Stimulated activated CD4-positive, alpha-beta T cell treated with anti-CD3 and anti-CD28 coated beads, Interleukin-12 subunit alpha, Interleukin-12 subunit beta, amount 100 ng/mL, for 24 hours (primary cell): ENCODE measurements at places on chromosomes 1 and 21.
A peak's percentile ranks its signal among the peaks of the same experiment; 100 is the strongest.

GRCh38 chr1:37884145-37884544 is 24.8 kb upstream of the MTF1 start:
- DNase-seq = no peak

DNA sequence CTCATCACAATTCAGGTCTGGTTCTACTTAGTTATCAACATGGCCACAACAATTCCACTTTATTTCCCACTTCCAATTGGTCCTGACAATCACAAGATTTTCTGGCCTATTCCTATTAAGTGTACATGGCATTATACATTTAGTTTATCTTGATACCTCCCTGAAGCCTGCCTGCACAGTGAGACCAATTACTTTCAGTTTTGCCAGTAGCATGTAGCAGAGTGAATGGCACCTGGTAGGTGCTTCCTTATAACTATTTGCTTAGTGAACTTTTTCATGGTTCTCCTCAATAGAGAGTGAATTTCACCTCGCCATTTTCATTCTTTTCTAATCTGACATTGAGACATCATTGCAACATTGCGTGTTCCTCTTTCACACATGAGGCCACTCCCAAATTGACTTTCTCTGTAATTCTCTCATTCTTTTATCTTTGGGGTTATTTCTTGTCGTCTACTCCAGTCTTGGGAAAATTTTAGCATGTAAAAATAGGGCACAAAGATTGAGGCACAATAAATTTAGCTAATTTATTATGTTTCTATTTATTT is 124.3 kb downstream of the DISC1 start:
- DNase-seq = no peak

GRCh38 chr1:15453734-15454133 is 2.8 kb upstream of the CELA2A start:
- DNase-seq = no peak

GRCh38 chr1:29825941-29826415 is 589.7 kb downstream of the PTPRU start:
- DNase-seq = no peak

DNA sequence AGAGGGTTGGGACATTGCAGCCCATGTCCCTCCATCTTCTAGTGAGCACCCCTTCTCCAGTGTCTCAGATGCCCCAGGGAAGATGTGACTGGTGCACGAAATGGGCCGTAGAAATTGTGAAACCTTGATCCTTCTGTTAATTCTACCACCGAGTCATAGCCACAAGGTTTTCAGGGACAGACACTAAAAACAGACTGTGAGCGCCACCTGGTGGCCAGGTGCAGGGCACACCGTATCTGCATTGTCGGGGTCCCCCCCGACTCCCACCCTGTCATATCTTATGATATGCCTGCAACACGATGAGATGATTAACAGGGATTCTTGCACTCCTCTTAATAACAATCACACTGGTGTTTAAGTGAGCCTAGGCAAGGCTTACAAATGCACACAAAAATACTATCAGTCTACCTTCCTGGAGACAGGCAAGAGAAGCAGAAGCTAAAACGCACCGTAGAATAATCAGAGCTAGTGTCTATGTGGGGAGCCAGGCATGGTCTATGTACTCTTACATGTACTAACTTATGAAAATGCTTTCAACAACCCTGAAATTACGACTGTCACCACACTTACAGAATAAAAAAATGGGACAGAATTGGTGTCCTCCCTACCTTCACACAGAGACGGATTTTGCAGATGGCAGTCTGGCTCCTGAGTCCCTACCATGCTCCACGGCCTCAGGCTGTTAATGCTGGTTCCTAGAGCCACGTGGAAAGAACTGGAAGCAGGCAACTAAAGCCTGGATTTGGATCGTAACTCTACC is 57.9 kb downstream of the FHAD1 start:
- peak; percentile 63 for DNase-seq

DNA sequence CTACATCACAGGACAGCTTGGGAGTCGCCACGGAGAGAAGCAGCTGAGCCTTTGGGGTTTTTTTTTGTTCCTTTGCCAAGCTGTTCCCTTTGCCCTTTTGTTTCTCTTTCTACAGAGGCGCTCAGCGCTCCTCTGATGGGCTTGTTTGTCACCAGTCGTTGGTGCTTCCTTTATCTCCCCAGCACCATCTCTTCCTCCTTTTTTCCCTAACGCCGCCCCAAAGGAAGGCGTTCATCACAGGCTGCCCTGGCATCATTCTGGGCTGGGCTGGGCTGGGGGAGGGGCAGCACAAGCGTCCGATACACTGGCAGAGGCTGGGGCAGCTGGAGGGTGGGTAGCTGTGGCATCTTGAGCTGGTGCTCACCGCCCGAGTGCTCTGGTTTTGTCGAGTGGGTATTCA is 10.5 kb downstream of the IGSF21 start:
- no peak for DNase-seq

DNA sequence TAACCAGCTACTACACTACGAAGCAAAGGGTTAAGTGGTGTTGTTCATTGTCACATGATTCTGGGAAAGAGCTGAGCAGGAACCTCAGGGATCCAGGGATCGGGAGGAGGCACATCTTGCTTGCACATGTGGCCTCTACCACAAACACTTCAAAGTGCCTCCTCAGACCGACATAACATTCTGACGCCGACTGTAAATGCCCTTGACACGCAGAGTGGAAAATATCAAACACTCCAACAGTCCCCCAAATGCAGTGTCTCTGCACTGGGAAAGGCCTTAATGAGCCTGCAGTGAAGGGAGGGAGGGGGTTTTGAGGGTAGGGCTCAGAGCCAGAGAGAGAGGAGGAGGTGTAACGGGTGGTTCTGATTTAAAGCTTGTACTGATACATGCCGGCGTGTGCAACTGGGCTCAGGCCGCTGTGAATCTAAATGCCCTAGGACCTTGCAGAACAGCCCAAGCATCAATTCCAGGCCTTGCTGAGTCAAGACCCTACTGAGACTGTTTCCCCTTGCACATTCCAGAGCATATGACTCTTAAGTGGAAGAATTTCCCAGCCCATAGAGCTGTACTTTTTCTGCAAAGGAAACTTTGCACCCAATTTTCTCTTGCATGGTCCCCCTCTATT is 163.7 kb downstream of the NTMT2 start:
- DNase-seq = no peak

- no peak for DNase-seq
Observed at GRCh38 chr1:24600551-24600950, 42.6 kb upstream of the SRRM1 start.

DNA sequence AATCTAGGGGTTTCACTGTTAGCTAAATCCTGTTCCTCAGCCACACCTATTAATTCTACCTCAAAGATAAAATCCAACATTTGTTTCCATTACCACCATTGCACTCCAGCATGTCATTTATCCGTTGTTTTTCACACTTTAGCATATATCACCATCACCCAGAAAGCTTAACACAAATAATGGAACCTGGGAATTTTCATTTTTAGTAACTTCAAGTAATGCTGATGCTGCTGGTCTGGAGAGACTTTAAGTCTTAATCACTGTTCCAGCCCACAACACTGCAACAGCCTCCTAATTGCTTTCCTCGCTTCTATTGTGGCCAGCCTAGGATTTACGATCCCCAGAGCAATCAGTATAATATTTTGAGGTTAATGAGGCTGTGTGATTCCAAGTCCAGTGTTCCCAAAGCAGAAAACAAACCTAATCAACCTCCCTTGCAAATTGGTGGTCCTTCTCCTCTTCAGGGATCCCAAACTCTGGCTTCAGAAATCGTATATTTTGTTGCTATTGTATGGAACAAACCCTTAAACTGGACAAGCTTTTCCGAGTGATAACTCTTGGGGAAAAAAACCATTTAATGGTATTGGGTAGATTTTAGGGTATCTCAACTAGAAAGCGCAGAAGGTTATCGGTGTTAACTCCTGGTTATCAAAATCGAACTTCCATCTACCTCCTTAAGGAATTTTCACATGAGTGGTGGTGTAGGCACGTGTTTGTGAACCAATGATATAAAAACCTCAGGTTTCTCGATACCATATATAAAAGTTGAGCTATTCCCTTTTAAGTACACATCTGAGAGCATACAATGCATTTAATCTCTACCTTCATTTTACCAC is 50.0 kb upstream of the BOLA1 start:
- no peak for DNase-seq

GRCh38 chr1:184329962-184330868 is 56.6 kb upstream of the C1orf21 start:
- no peak for DNase-seq

DNA sequence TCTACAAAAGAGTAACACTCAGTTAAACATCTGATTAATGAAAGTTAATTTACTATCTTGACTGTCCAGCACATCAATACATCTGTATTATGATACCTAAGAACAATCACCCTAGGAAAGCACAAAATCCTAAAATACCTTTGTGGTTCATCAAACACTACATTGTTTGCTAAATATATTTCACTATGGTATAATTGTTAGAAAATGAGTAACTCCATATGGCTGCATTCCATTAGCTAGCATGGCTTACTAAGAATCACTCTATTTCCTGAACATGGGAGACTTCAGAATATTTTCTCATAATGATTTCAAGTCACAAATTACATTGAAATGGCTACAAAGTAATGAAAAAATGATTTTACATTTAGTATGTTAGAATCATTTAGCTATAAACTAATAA is 12.5 kb downstream of the TRMT1L start:
- DNase-seq = no peak

- no peak for DNase-seq
Observed at GRCh38 chr1:61120998-61121397, 38.6 kb downstream of the NFIA start.

- no peak for DNase-seq
Observed at GRCh38 chr1:167905671-167906070, 8.3 kb downstream of the ADCY10 start.

DNA sequence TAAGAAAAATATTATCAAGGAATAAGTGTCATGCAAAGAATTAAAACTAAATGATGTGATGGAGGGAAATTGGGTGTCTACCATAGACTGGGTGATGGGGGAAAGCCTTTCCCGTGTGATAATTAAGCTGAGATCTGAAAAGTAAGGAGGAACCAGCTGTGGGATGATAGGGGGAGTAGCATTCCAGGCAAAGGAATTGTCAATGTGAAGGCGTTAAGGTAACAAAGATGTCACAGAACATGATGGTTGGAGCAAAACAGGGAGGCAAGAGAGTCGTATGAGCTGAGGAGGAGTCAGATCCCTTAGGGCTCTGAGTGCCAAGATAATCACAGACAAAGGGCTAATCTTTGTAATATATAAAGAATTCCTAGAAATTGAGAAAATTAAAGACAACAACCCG is 170.1 kb downstream of the CDC7 start:
- no peak for DNase-seq

DNA sequence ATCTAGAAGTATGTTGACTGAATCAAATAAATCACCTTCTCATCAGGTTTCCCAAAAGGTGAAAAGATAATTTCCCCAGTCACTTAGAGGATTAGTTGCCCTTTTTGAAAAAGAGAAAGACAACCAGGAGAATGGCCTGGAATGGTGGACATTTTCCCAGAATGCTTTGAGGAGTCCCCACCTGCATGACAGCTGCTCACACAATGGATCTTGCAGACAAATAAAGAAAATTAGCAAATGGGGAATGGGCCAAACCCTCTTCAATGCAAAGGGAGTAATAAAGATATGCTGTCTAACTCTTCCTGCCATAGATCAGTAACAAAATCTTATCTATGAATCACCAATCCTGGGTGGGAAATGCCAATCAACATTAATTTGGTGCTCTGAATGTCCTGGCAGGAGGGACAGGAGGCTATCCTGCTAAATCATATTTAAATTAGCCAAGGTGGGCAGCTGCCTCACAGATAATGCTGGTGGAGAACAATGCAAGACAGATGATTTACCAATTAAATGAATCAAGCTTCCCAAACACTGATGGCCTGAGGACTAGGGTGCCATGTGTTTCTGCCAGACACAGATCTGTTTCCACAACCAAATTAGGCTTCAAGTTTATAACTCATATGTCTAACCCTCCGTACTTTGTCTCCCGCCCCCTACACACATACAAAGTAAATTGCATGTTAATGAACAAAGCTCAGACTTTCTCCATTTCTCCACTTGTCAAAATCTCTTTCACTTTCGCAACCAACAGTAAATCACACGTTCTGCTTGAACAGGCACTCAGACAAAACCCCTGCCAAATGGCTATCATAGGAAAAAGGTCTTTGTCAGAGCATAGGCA is 488.0 kb upstream of the PLXNA2 start:
- no peak for DNase-seq
